ENCODE measurements at places on chromosomes 4 and X. TPM values are rescaled to one million over a fixed set of nuclear protein-coding genes. Genes with fewer than 3 reads are reported as not detected.

DNA sequence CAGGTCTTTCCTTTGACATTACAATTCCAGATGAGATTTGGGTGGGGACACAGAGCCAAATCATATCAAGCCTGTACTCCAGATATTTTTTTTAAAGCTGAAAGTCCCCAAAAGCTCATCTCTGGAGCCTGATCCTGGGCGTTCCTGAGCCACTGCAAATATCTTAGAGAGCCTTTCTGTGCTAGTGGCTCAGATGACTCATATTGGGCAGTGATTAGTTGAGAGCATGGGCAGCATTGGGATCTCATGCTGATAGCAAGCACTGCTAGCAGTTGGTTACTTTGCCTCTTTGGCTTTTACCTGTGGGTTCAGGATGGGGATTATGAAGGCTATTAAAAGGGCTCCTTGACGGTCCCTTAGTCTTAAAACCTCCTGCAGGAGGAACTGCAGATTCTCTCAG is 51.4 kb upstream of the SCRG1 start:
- no peak for DNase-seq

GRCh38 chr4:4843635-4844291 is 15.7 kb upstream of the MSX1 start:
- no peak for DNase-seq

DNA sequence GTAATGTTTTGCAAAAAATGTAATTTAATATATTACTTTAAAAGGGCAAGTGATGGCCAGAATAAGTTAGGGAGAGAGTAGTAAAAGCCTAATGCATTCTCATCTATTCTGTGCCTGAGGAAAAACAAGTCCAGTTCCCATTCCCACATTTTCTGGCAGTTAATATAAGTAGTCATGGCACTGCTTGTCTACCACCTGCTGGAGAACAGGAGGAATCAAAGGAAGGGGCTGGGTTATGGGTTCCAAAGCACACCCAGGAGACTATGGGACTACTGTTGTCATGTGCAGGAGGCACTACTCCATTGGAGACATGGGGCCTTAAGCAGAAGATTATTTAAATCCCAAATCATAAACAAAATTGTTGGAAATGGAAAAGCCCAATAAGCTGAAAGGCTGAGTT is 2618.6 kb downstream of the ARAP2 start:
- no peak for DNase-seq

DNA sequence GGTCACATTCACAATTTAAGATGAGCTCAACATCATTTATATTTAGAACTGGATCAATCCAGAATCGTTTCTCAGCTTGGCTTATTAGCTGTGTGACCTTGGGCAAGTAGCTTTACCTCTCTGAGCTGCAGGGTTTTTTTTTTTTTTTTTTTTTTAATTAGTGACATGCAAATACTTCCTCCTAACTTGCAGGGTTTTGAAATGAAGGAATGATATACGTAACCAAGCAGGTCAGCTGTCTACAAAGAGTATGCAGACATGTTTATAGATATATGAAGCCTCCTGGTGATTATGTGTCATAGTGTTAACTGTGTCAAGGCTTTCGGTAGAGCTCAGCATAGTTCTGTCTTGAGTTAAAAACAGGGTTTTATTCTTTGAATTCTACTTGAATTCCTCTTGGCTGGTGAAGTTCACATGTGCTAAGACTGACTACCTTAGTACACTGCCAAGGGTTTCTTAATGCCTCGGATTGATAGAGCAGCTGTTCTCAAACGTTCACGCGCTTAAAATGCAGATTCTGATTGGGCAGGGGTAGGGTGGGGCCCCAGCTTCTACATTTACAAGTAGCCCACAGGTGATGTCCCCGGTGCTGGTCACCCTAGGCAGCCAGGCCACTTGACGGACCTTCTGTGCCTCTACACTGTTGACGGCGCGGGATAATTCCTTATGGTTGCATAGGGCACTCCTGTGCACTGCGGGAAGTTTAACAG is 654 bp upstream of the STS start:
- DNase-seq = no peak

GRCh38 chrX:49040376-49040955 is 2.7 kb downstream of the TFE3 start:
- DNase-seq = no peak

DNA sequence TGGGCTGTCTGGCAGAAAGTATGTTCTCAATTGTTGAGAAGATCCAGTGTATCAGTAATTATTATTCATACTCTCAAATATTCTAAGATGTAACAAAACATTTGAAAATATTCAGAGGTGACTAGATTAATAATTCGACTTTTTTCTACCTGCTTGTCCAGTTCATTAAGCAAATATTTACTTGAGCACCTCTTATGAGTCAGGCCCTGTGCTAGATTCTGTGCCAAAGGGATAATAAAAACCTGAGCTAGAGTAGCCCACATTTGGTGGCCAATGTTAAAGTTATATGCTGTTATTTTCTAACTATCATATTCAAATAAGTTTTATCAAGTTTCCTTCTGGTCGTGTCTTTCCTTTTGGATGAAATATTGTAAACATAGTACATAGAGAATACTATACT is 58.5 kb downstream of the ARHGAP10 start:
- DNase-seq = no peak

DNA sequence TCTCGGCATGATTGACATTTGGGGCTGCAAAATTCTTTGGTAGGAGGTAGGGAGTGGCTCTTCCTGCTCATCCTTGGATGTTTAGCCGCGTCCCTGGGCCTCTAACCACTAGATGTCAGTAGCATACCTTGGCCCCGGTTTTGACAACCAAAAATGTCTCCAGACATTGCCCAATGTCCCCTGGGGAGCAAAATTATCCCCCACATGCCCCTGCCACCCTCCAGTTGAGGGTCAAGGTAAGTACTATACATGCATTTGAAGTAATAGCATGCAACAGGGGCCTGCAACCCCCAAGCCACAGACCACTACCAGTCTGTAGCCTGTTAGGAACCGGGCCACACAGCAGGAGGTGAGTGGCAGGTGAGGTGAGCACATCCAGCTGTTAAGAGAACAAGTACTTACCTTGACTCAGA is 17.6 kb upstream of the KIAA1210 start:
- no peak for DNase-seq

DNA sequence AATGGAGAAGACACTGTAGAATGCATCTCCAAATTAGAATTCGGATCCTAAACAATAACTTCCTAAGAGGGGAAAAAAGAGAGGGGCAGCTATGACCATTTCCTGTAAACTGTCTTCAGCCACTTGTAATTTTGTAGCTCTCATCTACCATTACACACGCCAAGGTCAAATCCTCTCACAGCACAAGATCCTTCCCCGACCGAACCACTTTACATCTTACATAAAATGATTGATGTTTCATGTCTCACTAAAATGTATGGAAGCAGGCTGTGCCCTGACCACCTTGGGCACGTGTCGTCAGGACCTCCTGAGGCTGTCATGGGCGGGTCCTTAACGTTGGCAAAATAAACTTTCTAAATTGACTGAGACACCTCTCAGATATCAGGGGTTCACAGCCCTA is 24.1 kb upstream of the PBDC1 start:
- DNase-seq = no peak

DNA sequence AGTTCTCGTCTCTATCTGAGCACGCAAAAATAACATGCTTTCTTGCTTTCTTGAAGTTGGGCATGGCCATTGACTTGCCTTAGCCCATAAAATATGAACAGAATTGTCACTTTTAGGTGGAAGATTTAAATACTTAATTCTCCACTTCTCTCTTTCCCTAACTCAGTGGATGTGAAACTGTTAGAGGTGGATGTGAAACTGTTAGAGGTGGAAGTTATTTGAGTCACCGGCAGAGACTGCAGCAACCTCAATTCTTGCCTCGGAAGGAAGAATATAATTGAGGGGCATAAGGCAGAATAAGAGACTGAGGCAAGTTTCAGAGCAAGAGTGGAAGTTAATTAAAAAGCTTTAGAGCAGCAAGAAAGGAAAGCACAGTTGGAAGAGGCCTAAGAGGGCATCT is 2.8 kb upstream of the PARM1 start:
- DNase-seq = no peak

The RBMXL3 gene
- total RNA-seq = not detected

The MCUB gene
- 109 TPM for total RNA-seq

The GPRASP2 gene
- total RNA-seq = 14.5 TPM

The CD38 gene
- 3.2 TPM for total RNA-seq

The SPON2 gene
- total RNA-seq = 4.6 TPM

The GC gene
- total RNA-seq = not detected

The HSFX1 gene
- 2.1 TPM for total RNA-seq

Data from glomerular endothelial cell (primary cell).